ENCODE measurements at places on chromosomes 6 and 20.

DNA sequence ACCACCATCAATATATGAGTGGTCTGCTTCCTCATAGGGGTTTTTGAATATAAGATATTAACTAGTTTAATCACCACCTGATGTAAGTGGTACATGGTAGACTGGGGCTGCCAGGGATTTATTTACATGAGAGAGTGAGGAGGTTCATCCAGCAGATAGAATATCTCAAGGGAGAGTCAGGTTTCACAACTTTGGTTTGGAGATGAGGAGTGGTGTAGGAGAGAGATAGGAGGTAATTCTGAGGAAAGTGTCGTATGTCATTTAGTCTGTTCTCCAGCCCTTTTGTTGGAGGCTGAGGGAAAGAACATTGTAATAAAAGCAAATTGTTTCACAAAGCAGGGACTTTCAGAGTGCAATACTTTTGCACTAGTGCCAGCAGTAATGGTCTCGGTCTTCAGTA lies 16.8 kb downstream of the L3MBTL3 start:
- no peak for DNase-seq

- no peak for DNase-seq
Measured at GRCh38 chr6:5042436-5042835, 38.6 kb upstream of the RPP40 start.

DNA sequence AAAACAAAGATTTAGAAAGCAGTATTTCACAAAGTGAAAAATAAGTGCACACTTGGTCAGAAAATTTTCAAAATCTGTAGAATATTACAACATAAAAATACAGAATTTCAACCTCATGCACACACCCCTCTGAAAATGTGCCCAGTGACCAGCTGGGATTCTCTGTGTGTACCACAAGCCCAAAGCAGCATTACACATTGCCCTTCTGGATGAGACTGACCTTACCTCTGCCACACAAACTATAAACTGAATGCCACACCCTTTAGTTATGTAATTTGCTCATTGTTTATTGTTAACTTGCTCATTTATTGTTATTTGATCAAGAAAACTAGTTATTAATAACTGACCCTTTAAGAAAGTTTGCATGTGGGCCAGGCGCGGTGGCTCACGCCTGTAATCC lies 303.0 kb downstream of the FOXC1 start:
- no peak for DNase-seq

- no peak for DNase-seq
Measured at GRCh38 chr6:14075095-14075503, 42.5 kb upstream of the CD83 start.

- no peak for DNase-seq
Measured at GRCh38 chr20:50969435-50969834, 10.8 kb downstream of the MOCS3 start.

- DNase-seq = no peak
Measured at GRCh38 chr6:40352527-40353170, 234.5 kb downstream of the LRFN2 start.

DNA sequence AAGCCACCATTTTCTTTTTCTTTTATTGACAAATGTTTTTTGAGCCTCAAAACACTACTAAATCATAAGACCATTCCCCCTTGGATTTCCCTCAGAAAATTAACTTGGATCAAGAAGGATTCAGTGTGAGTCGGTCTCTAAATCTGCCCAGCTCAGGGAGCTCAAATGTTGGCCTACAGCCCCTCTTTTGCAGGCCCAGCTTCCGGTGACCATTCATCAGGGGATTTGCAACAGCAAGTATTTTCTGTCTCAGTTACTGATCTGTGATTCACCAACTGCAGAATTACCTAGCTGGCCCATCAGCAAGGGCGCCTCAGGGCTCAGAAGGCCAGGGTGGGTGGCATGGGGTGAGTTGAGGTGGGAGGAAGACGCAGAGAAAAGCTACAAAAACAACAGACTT lies 318.1 kb downstream of the CDC5L start:
- no peak for DNase-seq

DNA sequence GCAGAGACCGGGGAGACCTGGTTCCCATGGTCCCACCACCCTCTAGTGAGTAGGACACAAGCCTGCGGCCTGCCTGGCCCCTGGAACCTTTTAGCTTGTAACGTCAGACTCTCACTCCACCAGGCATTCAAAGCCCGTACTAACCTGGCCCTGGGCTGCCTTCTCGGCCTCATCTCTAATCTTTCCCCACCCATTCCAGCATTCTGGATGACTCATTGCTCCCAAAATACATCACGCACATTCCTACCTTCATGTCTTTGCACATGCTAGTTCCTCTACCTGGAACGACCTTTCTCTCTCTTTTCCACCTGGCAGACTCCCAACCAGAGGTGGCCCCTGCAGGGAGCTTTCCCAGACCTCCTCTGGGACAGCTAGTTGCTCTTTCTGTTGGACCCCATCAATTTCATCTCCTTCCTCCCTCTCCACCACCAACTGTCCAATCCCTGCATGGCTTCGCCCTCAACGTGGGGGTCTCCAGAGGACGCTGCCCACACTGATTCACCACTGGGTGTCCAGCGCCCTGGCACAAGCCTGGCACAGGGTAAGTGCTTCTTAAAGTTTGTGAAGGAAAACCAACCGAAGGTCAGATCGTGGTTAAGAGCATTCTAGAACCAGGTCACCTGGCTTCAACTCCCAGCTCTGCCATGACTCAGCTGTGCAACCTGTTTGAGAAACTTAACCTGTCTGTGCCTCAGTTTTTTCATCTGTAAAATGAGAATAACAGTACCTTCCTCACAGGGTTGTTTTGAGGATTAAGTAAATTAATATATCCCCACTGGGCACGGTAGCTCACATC lies 35.2 kb downstream of the JPH2 start:
- DNase-seq = no peak

DNA sequence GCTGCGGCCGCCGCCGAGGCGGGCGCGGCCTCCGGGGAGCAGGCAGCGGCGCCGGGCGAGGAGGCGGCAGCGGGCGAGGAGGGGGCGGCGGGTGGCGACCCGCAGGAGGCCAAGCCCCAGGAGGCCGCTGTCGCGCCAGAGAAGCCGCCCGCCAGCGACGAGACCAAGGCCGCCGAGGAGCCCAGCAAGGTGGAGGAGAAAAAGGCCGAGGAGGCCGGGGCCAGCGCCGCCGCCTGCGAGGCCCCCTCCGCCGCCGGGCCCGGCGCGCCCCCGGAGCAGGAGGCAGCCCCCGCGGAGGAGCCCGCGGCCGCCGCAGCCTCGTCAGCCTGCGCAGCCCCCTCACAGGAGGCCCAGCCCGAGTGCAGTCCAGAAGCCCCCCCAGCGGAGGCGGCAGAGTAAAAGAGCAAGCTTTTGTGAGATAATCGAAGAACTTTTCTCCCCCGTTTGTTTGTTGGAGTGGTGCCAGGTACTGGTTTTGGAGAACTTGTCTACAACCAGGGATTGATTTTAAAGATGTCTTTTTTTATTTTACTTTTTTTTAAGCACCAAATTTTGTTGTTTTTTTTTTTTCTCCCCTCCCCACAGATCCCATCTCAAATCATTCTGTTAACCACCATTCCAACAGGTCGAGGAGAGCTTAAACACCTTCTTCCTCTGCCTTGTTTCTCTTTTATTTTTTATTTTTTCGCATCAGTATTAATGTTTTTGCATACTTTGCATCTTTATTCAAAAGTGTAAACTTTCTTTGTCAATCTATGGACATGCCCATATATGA lies 3.2 kb downstream of the MARCKS start:
- DNase-seq = no peak

GRCh38 chr6:144027932-144028587 lies 20.0 kb upstream of the PLAGL1 start:
- DNase-seq = no peak

- DNase-seq = no peak
Measured at GRCh38 chr6:56685994-56686393, 43.3 kb upstream of the DST start.

- no peak for DNase-seq
Measured at GRCh38 chr6:20126789-20127653, 85.2 kb downstream of the MBOAT1 start.

DNA sequence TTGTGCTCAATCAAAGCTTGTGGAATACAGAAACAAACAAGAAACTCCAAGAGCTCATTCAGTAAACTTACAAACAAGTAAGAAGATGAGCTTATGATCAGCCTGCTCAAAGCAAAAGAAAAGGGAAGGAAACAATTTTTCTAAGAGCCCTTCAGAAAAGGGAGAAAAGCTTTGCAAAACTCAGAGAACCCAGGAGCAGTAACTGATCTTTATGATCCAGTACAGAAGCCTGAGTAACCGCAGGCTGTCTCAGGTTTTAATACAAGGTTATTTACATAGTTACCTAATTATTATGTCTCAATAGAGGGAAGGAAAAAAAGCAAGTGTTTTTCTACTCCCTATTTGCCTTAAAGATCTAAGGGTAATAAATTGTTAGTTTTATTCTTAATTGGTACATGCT lies 226.5 kb downstream of the MAFB start:
- DNase-seq = no peak

- DNase-seq = no peak
Measured at GRCh38 chr20:49813305-49813974, 812 bp downstream of the SLC9A8 start.

- no peak for DNase-seq
Measured at GRCh38 chr20:24968278-24968800, 19.3 kb downstream of the CST7 start.

DNA sequence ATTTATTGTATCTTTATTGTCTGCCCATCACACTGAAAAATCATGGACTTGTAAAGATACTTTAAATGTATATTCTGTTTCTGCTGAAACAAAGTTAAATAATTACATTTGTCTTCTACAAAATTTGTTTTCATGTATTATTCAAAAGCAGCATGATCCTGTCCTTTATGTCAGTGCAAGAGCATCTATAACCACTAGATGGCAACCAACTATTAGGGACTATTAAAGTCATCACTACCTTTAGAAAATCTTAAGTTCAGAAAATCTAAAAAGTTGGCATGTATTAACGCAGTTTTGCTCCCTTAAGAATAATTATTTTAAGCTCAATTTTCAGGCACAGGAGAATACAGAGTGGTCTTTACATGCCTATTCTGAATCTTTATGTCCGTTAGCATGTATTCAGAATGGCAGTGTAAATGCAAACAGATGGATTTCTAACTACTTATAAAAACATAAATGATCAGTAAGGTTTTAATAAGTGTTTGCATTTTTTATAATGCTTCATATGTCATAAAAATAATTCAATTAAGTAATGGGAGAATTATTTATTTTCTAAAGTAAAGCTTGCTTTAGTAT lies 17.8 kb downstream of the TMEM30A start:
- no peak for DNase-seq

DNA sequence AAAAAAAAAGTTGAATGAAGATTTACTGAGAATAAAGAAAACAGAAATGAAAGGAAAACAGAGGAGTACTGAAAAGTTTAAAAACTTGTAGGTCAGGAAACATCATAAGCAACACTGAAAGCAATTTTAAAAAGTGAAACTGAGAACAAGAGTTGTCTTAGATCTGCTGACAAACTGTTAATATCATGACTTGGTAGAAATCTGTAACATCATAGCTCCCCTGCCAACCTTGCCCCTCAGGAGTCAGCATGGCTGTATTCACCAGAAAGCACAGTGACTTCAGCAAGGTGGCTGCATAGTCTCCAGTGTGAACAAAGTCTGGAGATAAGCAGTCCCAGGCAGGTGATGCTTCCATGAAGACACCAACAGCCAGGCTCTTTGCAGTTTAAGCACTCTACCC lies 5.3 kb downstream of the NAA20 start:
- DNase-seq = no peak

DNA sequence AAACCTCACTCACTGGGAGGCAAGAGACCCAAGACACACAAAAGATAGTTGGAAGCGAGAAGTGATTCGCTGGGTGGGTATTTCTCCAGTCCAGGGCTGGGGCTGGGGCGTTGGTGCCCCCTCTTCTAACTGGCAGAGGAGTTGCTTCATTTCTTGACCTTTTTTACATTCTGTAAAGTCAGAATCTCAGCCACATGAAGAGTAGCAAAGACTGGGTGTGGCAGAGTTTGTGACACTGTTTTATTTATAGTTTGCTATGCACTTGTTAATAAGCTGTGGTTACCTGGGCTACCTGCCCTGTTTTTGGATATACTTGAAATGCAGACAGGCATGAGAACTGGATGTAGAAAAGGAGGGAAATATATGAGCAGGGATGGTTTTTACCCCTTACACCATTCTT lies 42.3 kb downstream of the IL20RA start:
- DNase-seq = no peak

DNA sequence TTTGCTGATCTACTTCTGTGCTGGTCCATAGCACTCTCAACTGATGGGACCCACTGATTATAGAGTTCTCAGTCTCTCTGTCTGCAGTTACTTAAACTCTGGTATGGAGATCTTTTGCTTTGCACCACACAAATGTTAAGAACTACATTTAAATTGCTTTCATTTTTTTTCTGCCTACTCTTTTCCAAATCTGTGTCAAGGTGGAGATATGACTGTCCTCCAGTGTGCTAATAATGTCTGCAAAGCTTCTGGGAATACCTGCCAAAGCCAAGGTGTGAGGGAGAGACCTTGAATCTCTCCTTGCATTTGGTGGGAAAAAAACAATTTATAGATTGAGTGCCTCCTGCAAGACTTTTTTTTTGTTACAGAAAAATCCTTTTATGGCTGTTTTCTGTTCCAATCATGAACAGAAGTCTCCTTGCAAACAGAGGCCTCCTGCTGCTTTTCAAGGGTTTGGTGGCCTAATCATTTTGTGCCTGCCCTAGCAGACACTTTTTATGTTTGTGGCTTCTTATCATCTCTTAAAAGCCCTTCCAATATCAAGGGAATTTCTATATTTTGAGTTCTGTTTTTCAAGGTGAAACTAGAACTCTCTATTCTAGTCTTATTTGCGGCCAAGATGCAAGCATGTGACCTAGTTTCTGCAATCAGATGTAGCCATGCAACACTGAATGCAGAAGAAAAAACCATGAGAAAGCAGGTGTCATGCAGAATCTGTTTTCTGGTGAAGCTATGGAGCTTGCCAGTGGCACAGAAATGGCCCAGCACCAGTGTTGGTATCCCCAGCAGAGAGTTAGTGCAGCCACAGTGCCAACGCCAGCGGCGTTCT lies 23.2 kb upstream of the AKIRIN2 start:
- no peak for DNase-seq

GRCh38 chr20:44618318-44618731 lies 33.2 kb downstream of the ADA start:
- no peak for DNase-seq

DNA sequence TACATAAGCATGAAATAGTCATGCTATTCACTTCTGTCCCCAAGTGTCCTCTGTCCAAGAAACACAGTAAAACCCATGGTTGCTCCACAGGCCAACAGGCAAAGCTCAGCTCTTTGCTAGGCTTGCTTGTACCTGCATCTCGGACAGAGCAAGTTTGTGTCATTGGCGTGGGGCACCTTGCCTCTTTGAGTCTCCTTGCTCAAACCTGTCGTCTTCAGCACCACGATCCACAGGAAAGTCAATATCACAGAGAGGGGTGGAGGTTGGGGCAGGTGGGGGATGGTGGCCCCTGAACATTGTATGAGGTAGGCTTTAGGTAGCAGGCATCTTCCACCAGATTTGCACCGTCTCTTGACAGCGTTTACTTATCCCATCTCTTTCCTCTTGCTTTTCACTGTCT lies 4.1 kb upstream of the TMEM14B start:
- no peak for DNase-seq

DNA sequence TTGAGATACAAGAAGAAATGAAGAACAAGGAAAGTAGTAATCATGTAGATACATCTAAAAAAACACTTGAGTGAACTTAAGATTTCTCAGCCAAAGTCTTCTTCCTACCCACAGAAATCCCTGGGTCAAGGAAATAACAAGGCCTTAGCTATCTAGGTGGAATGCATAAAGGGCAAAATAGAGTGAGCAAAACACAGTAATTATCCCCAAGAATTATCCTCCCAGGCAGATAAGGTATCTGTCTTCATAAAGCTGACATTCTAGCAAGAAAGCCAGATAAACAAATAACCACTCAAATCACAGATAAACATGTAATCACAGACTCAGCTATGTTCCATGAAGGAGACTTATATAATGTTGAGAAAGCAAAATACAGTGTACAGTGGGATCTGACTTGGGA lies 136.9 kb upstream of the C6orf118 start:
- no peak for DNase-seq
